HuH-7 (cell line): ENCODE measurements at places on chromosomes 6 and 20.

GRCh38 chr6:168255283-168255881, 64.2 kb downstream of the DACT2 start:
- DNase-seq = no peak

- no peak for DNase-seq
Measured at GRCh38 chr20:51327251-51327841, 215.2 kb downstream of the NFATC2 start.

DNA sequence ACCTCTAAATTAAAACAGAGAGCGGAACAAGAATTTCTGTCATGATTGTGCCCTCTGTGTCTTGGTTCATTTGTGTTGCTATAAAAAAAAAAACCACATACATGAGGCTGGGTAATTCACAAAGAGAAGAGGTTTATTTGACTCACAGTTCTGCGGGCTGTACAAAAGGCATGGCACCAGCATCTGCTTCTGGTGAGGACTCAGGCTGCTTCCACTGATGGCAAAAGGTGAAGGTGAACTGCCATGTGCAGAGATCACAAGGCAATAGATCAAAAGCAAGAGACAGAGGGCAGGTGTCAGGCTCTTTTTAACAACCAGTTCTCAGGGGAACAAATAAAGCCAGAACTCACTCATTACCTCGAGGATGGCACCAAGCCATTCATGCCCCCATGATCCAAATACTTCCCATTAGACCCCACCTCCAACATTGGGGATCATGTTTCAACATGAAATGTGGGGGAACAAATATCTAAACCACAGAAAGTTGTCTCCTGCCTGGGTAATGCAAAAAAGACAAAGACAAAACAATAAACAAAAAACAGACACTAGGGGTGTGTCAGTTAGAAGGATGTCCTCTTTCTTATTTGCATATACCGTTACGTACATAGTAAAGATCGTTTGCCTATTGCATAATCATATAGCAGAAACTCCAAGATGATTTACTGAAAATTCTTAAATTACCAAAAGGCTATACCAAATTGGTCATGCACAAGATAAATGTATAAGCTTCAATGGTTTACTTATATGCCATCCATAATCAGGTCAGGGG, 17.0 kb downstream of the SERPINB9 start:
- DNase-seq = no peak

DNA sequence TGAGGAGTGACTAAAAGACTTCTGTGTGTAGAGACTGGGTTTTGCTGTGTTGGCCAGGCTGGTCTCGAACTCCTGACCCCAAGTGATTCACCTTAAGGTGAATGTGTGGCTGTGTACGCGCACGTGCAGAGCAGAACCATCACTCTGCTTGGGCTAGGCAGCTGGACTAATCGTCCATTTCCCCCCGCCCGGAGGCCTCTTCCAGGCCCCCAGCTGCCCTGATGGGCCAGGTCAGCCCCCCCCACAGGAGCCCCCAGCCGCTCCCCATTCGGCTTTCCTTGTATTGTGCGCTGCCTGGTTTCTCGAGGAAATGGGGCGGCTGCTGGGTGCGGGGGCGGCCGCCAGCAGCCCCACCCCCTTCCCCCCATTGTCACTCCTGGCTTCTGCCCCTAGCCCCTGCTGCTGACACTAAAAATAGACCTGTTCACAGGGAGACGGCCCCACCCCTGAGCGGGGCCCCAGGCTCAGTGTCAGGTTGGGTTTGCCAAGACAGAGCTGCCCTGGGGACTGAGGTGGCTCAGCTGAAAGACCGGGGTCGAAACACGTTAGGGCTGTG, 24.6 kb upstream of the CSNK2A1 start:
- no peak for DNase-seq

DNA sequence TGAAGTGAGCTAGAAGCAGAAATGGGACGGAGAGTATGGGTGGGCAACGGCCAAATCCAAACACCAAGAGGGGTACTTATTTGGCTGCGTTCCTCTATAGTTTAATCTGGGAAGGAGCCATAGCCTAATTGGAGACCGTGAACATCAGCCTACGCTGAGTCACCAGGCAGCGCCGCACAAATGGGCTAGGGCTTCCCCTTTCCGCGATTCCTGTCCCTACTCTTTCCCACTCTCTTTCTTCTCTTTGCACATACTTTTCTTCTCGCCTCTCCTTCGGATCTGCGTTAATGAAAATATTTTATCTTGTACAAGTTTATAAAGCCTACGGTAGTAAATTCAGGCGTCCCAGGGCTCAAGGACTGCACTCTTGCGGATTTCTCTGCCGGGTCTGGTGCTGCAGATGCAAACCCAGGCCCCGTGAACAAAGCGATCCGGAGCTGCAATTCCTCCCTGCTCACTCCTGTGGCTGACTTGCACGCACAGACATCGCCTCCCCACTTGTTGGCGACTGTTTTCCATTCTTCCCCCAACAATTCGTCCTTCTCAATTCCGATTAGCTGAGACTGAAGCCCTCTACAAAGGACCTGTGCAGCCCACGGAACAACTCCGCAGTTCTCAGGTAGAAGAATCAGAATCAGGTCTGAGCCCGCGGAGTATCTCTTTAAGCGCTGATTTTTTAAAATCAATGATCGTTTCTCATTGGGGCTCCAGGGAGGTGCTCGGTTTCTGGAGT, 4.2 kb upstream of the TBX18 start:
- DNase-seq = no peak

- no peak for DNase-seq
Measured at GRCh38 chr20:2408111-2408510, 27.4 kb downstream of the TGM6 start.

DNA sequence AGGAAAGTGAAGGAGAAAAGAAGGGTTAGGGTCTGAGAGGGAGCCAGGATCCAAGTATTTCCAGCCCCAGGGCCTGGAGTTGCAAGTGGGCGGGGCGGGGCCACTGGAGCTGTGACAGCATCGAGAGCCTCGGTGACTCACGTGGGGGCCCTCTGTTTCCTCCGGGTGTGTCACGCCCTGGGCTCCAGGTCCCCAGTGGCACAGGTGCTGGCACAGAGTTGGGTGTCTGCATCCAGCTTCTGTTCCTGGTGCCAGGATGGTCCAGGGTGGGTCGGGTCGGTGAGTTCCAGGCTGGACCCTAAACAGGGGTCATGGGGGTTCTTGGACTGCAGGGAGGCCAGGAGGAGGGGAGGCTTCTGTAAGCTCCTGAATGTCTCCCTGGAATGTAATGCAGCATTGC, 16.7 kb downstream of the RAET1L start:
- no peak for DNase-seq

GRCh38 chr6:79031821-79032590, 46.0 kb downstream of the PHIP start:
- DNase-seq = no peak

DNA sequence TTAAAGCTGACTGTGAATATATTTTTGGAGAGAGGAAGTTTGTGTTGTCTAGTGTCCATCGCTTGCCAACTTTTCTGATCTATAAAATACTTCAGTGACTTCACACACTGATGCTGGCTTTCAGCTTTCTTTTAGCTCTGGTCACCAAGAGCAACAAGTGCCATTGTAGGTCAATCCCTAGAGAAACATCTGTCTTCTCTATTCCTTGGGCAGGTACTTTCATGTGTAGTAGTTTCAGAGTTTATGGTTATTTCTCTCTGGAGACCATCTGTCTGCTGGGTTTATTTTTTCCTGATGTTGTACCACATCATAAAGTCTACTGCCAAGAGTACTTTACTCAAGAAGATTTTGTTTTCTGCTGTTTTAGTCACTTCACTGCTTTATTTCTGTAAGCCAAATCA, 249.9 kb downstream of the KHDC1L start:
- DNase-seq = no peak

- DNase-seq = no peak
Measured at GRCh38 chr6:127518710-127519468, at the start of gene MTCL3. Gene MTCL3, minus strand, starts transcription at chr6:127519335.

- no peak for DNase-seq
Measured at GRCh38 chr6:91717094-91717493, 1130.2 kb upstream of the MAP3K7 start.

DNA sequence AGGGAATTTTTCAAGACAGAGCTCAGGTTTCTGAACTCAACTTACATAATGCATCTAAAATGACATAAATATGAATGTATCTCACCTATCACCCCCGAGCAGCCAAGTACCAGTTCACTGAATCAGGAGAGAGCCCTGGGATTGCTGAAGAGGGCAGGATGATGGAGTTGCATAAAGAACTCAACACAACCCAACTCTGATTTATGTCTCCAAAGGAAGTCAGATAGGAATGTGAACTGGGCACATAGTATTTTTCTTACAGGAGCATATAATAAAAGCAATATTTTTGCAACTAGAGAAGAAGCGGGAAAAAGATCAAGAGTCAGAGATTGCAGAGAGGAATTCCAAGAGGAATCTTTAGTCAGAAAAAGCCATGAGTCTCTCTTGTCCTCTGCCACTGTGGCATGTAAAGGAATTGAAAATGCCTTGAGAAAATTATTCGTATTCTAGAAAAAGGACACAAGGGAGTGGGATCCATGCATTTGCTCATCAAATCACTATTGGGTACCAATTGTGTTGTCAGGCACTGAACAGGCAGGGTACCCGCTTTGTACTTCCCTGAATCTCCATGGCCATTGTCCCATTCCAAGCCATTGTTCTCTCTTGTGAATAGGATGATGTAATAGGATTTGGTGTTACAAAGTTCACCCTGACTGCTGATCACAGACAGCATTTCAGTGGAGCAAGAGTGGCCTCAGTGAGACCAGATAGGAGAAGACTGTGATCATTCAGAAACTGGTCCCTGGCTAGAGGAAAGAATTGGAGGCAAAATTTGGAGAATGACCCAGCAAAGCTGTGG, 16.3 kb downstream of the RIN2 start:
- DNase-seq = peak; percentile 49

DNA sequence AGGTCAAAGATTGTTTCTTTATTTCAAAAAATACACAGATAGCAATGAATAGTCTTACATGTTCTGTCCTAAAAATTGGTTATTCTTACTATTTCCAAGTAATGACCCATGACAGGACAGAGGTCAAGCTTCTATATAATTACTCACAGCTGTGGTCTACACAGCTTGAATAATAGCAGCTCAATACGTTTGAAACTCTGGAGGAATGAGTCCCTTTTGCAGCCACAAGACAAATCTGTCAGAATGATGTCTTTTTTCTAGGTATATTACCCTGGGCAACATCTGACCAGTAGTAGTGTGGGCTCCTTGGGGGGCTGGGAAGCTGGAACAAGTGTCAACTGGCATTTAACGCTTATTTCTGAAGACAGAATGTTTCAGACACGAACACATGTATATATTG, 84.9 kb upstream of the HTR1B start:
- no peak for DNase-seq

- no peak for DNase-seq
Measured at GRCh38 chr6:159719287-159719686, 8.0 kb upstream of the WTAP start.

DNA sequence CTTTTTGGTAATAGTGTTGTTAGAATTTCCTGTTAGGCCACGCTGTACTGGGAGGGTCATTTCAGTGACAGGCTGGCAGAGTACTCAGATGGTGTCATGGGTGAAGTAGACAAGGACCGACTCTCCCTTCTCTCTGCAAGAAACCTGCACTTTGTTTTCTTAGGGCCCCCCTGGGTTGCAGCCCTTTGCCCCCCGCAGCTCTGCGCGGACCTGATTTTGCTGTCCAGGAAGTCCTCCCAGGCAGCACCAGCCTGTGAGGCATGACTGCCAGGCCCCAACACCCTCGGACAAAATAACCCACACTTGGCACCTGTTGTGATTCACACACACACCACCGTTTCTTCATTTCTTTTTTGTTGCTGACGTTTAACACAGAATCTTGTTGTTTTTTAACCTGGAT, 21.8 kb upstream of the CLDN20 start:
- no peak for DNase-seq

DNA sequence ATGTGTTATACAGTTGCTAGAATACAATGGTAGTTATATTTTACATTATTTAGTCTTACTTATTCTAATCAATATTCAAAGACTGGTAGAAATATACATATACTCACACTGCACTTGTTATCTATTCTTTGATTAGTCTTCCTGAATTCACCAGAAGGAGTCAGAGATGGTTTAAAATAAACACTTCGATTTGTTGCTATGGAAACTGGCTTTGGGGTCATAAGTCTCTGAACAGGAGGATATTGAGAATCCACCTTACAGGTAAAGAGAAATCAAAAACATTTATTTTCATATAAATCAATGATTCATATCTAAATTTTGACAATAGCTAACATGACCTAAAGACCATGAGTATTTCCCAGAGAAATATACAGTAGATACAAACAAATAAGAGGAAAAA, 41.6 kb downstream of the NUP153 start:
- no peak for DNase-seq

GRCh38 chr20:17895641-17896171, 72.9 kb downstream of the SNX5 start:
- DNase-seq = no peak

DNA sequence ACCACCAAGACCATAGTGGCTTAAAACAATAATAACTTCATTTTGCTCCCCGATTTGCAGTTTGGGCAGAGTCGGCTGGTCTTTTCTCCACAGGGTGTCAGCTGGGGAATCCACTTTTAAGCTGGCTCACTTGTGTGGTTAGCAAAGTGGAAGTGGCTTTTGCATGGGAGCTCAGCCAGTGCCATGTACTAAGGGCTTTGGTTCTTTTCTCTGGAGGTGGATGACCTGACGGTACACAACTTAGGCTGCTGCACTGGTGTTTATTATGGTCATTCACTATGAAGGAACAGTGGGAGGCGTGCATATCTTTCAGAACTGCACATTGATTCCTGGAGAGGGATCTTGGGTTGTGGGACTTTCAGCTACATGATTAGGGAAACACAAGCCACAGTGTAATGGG, 141.0 kb downstream of the OR2B2 start:
- no peak for DNase-seq
